ENCODE measurements at places on chromosomes 4 and X.

GRCh38 chr4:183876268-183876934, 28.7 kb upstream of the STOX2 start:
- peak; percentile 87 for DNase-seq

DNA sequence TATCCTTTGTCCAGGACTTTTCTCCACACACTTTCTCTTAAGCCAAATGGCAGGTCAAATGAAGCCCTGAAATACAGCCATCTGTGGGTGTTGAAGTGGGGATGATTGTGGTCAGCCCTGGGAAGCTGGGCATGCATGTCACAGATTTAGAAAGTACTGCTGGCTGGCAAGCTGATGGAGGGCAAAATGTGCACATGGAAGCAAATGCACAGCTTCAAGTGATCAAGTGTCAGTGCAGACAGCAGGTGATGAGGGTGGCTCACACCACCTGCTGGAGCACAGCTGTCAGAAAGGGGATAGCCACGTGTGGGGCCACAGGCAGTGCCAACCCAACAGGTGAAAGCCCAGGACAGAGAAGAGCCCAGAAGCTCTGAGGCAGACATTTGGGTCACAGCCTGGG, 40.3 kb upstream of the ATXN3L start:
- DNase-seq: no peak

- no peak for DNase-seq
Observed at GRCh38 chr4:91035276-91035675, 908.1 kb downstream of the CCSER1 start.

GRCh38 chr4:160570271-160570670, 1467.4 kb downstream of the RAPGEF2 start:
- no peak for DNase-seq

DNA sequence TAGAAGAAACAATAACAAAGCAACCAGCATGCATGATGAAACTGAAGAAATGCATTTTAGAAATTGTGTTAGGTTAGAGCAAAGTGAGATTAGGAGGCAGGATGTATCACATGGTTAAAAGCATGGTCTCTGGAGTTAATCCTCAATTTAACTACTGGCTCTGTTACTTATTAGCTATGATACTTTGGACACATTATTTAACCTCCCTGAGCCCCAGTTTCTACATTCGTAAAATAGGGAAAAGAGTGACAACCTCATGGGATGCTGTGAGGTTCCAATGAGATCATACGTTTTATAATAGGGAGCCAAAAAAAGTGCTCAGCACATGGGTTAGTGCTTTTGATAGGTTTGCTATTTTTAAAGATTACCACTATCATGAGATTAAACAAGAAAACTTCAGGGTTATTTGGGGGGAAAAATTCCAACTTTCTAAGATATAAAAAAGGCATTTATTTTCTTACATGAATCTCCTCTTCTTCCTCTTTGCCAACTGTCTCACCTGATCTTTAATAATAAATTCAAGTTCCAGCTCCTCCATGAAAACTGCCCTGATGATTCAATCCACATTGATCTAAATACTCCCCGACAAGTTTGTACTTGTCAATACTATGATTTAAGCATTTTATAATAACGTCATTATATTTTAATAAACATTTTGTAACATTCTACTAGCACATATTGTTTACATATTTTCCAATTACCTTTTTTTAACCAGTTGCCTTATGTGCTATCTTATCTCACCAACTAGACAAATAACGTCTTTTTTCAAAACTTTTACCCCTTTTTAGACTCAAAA, 4.6 kb downstream of the SEC31A start:
- no peak for DNase-seq

DNA sequence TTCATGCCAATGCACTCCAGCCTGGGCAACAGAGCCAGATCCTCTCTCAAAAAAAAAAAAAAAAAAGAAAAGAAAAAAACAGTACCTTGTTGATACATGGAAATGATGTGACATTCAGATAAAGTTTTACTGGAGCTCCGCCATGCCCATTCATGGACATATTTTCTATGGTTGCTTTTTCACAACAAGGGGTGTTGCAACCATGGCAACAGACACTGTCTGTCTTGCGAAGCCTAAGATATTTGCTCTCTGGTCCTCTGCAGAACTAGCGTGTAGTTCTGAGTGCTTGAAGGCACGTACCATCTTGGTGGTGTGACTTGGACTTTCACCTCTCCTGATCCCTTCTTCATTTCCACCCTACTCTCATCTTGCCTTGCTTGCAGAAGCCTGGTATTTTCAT, 53.2 kb downstream of the TBL1X start:
- no peak for DNase-seq

- no peak for DNase-seq
Observed at GRCh38 chrX:103107836-103108235, 14.9 kb upstream of the NXF3 start.

DNA sequence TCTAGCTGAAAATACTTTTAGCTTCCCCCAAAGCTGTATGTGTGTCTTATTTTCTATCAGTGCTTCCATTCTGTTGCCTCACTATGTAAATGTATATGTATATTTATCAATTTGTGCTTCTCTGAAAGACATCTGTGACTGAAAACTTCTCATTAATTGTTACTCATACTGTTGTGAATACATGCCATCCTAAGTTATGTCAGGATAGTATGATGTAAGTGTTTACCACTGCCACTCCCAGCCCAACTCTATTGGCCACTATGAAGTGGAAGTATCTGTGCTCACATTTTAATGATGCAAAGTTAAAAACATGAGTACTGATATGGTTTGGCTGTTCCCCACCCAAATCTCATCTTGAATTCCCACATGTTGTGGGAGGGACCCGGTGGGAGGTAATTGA, 24.4 kb downstream of the GATB start:
- no peak for DNase-seq

- DNase-seq: no peak
Observed at GRCh38 chr4:51836549-51836948, 6.4 kb upstream of the DCUN1D4 start.

DNA sequence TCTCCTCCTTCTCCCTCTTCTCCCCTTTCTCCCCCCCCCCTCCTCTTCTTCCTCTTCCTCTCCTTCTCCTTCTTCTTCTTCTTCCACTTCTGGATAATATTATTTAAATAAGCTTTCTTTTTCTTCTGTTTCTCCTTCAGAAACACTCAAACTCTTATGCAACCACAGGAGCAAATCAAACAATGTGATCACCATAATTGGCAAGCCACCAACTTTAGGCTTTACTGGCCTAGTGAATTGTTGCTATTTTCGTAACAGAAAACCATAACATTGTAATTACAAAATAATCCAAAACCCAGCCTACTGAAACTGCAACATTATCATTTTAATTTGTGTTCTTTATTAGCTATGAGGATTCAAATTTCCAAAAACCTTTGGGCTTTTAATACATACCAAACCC, 14.3 kb downstream of the DCAF8L1 start:
- DNase-seq: no peak

DNA sequence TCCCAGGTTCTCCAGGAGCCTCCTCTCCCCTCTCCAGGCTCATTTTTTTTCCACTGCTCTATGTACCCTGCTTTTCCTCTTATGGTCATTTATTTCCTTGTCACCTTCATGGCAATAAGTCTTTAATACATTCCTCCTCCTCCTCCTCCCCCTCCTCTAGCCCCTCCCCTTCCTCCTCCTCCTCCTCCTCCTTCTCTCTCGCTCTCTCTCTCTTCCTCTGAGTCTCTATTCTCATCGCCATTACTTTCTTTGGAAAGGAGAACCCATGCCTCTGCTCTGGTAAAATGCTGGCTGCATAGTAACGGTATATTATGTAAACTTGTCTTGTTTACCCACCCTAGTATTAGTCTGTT, 35.7 kb downstream of the ARHGAP24 start:
- DNase-seq: no peak

GRCh38 chrX:25663701-25664100, 474.4 kb upstream of the MAGEB18 start:
- DNase-seq: no peak

GRCh38 chrX:1598021-1598875, 6.8 kb downstream of the AKAP17A start:
- DNase-seq: no peak

- DNase-seq: no peak
Observed at GRCh38 chr4:185566972-185567371, 31.7 kb upstream of the PDLIM3 start.
